Smooth muscle cell of bladder (primary cell): ENCODE measurements at places on chromosomes 4 and X. TPM values are rescaled to one million over a fixed set of nuclear protein-coding genes. Genes with fewer than 3 reads are reported as not detected.

PHEX gene
- 0.14 and 0.46 TPM in 2 replicates for total RNA-seq

CFAP99 gene
- total RNA-seq = 0.18 TPM in 1 of 2 replicates, not detected in the other

NLGN4X gene
- total RNA-seq = 0.14 and 0.55 TPM in 2 replicates

PDLIM3 gene
- total RNA-seq = 15.8 and 28.3 TPM in 2 replicates

SPANXB1 gene
- total RNA-seq = not detected in 2 replicates

NPFFR2 gene
- total RNA-seq = not detected in 2 replicates

SPRY1 gene
- 13.6 and 13.8 TPM in 2 replicates for total RNA-seq

TMPRSS11D gene
- not detected in 2 replicates for total RNA-seq

ANAPC10 gene
- 21.9 and 22.2 TPM in 2 replicates for total RNA-seq

GAGE12E gene
- not detected in 2 replicates for total RNA-seq

H2BW2 gene
- total RNA-seq = not detected in 2 replicates

SATL1 gene
- total RNA-seq = not detected in 2 replicates

AFF1 gene
- total RNA-seq = 8.4 and 9.9 TPM in 2 replicates

ATOH1 gene
- not detected in 2 replicates for total RNA-seq

FAM47A gene
- total RNA-seq = not detected in 2 replicates

F9 gene
- total RNA-seq = not detected in 2 replicates

POU3F4 gene
- total RNA-seq = not detected in 2 replicates

MECP2 gene
- total RNA-seq = 20.3 and 21.2 TPM in 2 replicates

CT45A10 gene
- not detected in 2 replicates for total RNA-seq

RNF212 gene
- total RNA-seq = 0.28 TPM in 2 replicates

CPZ gene
- total RNA-seq = 14.5 and 44.8 TPM in 2 replicates

CDX4 gene
- total RNA-seq = not detected in 2 replicates

GPR78 gene
- total RNA-seq = 1.1 and 3.0 TPM in 2 replicates

FRMD7 gene
- under 0.01 and 0.09 TPM in 2 replicates for total RNA-seq

PRDM8 gene
- 2.8 and 2.9 TPM in 2 replicates for total RNA-seq

PAGE1 gene
- total RNA-seq = not detected in 2 replicates

EXOC1 gene
- total RNA-seq = 35.7 and 43.5 TPM in 2 replicates

CSAG2 gene
- not detected in 2 replicates for total RNA-seq

RPA4 gene
- total RNA-seq = 0.71 and 0.74 TPM in 2 replicates

BANK1 gene
- total RNA-seq = 0.57 and 0.65 TPM in 2 replicates

NSUN7 gene
- under 0.01 TPM in 1 of 2 replicates, not detected in the other for total RNA-seq

PLP1 gene
- under 0.01 and 0.18 TPM in 2 replicates for total RNA-seq

ZNF718 gene
- total RNA-seq = 1.7 and 3.6 TPM in 2 replicates

CD99 gene
- total RNA-seq = 147 and 168 TPM in 2 replicates

MAOB gene
- 0.28 and 0.55 TPM in 2 replicates for total RNA-seq

RHOXF2 gene
- not detected in 2 replicates for total RNA-seq

NPY1R gene
- under 0.01 and 0.14 TPM in 2 replicates for total RNA-seq

ATP2B3 gene
- under 0.01 TPM in 1 of 2 replicates, not detected in the other for total RNA-seq

SLIT2 gene
- total RNA-seq = 26.4 and 26.9 TPM in 2 replicates

CFAP299 gene
- 2.1 and 2.3 TPM in 2 replicates for total RNA-seq

LIMCH1 gene
- total RNA-seq = 16.5 and 42.9 TPM in 2 replicates

GPRASP3 gene
- 3.7 and 5.0 TPM in 2 replicates for total RNA-seq

ASMT gene
- not detected in 2 replicates for total RNA-seq

XAGE1A gene
- not detected in 2 replicates for total RNA-seq

F8A3 gene
- total RNA-seq = 0.55 and 1.3 TPM in 2 replicates

NSG1 gene
- total RNA-seq = 2.4 and 19.9 TPM in 2 replicates

OPRPN gene
- total RNA-seq = not detected in 2 replicates

KDM5C gene
- total RNA-seq = 63.4 and 81.4 TPM in 2 replicates

STPG2 gene
- 0.09 and 0.14 TPM in 2 replicates for total RNA-seq

TRMT44 gene
- 10.5 and 14.1 TPM in 2 replicates for total RNA-seq

UGT2B17 gene
- not detected in 2 replicates for total RNA-seq

ITIH6 gene
- total RNA-seq = not detected in 2 replicates
